Tongue (tissue), 3 donors: ENCODE measurements at places on chromosomes 7 and 10.
A peak's percentile ranks its signal among the peaks of the same experiment; 100 is the strongest.

DNA sequence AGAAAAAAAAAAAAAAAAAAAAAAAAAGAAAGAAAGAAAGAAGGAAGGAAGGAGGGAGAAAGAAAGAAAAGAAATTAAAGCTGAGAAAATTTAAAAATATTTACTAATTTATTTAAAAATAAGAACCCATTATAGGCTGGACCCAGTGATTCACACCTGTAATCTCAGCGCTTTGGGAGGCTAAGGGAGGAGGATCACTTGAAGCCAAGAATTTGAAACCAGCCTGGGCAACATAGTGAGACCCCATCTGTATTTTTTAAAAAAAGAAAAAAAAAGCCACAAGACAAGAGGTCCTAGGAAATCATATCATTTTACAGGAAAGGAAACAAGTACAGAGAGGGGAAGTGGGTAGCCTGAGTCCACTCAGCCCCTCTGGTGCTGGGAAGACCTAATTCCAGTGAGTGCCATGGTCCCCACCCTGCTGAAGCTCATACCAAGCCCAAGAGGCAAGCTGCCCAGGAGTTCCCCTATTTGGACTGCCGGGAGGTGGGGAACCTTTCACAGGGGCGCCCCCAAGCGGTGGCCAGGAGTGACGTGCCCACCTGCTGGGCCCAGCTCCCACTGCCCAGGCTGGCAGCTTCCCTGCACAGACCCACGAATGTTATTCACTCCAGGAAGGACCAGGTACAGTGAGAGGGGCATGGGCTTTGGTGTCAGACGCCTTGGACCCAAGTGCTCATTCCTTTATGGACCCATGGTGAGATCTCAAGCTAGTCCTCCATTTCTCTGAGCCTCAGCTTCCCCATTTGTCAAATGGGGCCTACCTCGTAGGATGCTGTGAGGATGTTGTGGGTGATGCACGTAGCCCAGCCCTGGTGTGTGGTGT lies 133.6 kb downstream of the ZMIZ1 start:
- DNase-seq = peak; percentile 68

DNA sequence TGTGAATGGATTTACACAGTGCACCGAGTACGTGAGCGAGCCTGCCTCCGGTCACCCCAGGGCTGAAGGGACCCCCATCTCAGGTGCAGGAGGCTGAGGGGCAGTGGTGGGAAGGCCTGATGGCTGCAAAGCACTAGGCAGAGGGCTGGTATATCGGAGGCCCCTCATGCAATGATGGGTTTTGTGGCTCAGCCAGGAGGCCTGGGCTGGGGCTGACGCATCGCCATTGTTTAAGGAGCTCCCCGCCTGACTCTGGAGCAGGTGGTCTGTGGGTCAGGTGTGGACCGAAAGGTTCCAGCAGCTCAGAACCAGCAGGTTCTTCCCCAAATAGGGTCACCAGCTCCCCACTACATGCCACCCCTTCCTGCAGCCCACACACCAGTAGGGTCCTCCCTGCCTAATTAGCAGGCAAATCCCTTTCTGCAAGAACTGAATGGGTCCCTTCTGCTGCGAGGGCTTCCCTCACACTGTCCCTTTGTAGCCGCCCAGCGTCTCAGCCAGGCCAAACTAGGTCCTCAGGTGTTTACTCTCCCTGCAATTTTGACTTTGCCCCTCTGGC lies 33.0 kb downstream of the OAT start:
- DNase-seq = no peak

GRCh38 chr10:10612151-10612550 lies 405.5 kb upstream of the CELF2 start:
- no peak for DNase-seq

GRCh38 chr7:31443457-31443856 lies 70.4 kb upstream of the ITPRID1 start:
- peak; percentile 64 for DNase-seq

DNA sequence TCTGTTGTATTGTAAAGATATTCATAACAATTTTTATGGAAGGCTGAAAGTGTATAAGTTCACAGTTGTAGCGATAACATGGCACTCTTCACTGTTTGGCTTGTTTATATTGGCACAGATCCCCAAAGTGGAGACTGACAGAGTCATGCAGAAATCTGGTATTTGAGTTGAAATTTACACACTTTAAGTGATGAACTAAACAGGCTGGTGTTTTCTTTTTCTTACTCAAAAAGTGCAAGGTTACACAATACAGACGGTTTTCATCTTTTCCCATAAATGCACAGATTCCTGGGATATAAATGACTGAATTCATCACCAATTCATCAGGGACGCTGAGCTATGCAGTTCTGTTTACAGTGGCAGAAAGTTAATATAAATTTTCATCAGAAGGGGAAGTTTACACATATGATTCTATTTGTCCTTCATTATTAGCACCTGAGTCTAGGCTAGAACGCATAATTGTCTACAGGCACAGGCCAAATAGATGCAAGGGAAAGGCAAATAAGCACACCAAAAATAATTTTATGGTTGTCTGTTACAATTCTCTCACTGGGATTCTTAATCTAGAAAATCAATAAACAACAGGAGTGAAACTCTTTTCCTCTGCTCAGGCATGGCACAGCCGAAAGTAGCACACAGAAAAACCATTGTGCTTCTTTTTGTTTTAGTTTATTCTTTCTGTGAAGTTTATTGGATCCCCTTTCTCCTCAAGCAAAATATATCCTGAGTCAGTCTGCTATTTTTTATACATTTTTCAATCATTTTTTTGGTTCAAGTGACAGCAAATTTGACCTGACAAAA lies 88.0 kb downstream of the FOXP2 start:
- peak; percentile 67 for DNase-seq

DNA sequence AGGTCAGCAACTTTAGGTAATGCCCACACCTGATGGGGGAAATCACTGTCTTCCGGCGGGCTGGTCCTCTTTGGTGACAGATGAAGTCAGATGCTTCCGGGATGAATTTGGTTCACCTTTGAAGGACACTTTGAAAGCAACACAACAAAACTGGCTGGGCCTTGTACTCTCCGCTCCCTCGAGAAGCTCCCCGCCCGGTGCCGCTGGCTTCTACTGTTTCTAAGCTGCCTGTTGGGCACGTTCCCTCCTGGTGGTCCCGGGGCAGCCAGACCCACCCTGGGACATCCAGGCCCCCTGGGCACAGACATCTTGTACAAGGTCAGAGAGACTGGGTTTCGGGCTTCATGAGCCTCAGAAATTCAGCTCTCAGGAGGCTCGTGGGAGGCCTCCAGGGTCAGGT lies 452.3 kb downstream of the DNAJB6 start:
- no peak for DNase-seq

- no peak for DNase-seq
Observed at GRCh38 chr7:20227291-20227795, 10.2 kb upstream of the MACC1 start.

GRCh38 chr10:48791267-48791928 lies 106.7 kb downstream of the WDFY4 start:
- peak; percentile 53 for DNase-seq

DNA sequence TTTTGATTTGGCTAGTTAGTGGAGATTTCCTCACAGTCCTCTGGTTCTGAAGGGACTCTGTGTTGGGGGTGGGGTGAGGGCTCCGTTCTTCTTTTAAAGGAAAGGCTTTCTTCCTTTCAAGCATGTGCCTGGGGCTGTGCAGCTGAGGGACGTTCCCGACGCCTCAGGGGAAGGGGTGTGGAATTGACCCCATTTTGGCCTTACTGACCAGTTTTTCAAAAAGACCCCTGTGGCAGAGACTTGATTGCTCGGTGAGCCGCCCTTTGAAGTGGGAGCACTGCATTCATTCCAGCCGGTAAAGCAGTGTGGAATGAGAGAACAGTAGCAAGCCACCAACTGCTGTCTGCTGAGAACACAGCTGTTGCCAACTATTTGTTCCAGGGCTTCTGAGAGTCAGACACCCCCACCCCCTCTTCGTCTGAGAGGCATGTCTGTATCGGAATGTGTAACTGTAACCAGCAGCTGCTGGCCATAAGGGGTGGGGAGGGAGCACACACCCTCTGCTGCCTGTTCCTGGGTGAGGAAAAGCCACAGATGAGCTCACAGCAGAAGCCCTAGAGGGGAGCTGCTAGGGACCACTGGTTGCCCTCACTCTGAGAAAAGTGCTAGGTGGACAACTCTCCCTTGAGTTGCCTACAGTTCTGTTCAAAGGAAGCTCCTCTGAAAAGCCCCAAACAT lies 33.2 kb downstream of the WBP1L start:
- DNase-seq = peak; percentile 98

DNA sequence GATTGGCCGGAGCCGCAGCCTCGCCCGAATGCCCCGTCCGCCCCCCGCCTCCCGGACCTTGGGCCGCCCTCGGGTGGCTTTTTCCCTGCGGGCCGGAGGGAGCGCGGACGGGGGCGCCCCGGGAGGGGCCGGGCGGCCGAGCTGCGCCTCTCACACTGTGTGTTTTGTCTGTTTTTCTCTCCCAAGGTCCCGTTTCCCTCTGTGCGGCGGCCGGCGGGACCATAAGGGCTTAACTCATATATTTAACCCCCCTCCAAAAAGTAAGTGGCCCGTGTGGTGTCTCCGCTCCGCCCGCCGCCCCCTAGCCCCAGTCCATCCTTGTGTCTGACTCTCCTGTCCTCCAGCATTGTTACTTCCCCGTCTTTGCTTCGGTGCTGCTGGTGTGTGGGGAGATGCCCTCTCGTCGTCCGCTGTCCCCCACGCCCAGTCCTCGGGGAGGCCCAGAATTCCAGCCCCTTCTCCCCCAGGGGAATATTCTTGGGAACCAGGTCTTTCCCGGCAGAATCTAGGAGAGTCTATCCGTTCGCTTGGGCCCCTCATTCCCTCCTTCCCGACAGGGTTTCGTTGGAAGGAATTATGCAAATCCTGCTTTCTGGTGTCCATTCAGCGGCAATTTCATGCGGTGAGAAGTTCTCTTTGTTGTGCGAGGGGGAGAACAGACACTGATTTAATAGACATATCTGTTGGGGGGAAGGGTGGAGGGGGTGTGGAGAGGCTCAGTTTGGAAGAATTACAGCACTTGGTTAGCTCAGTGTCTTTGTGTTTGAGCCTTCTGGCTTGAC lies 1.3 kb downstream of the LCOR start:
- DNase-seq = peak; percentile 45

DNA sequence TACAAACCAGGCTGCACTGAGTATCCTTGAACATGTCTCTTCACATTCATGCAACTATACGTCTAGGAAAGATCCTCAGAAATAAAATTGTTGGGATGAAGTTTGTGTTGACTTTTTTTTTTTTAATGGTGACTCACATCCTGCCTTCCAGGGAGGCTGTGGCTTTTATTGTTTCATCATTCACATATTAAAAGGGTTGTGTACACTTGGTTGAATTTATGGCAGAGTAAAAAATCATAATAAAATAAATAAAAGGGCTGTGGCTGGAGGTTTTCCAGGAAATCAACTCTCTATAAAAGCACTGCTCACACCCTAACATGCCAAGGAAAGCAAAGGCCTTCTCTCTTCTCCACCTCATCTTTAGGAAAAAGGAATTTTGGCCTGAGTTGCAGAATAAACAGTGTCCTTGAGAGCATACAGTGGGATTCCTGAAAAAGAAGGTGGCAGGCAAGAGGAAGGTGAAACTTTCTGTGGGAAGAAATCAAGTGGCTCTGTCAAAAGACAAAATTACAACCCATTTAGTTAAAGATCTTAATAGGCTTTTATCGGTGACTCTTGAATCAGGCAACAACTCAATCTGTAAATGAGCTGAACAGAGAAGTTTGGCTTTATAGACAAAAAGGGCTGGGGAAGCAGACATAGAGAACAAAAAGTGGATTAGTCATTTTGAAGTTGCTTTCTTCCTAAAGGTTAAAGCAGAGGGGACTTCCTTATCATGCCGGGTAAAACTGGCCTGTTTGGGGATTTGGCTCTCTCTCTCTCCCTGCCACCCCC lies 41.6 kb upstream of the FHIP2A start:
- DNase-seq = peak; percentile 16

GRCh38 chr10:95360122-95360714 lies 69.4 kb upstream of the PDLIM1 start:
- DNase-seq = no peak

DNA sequence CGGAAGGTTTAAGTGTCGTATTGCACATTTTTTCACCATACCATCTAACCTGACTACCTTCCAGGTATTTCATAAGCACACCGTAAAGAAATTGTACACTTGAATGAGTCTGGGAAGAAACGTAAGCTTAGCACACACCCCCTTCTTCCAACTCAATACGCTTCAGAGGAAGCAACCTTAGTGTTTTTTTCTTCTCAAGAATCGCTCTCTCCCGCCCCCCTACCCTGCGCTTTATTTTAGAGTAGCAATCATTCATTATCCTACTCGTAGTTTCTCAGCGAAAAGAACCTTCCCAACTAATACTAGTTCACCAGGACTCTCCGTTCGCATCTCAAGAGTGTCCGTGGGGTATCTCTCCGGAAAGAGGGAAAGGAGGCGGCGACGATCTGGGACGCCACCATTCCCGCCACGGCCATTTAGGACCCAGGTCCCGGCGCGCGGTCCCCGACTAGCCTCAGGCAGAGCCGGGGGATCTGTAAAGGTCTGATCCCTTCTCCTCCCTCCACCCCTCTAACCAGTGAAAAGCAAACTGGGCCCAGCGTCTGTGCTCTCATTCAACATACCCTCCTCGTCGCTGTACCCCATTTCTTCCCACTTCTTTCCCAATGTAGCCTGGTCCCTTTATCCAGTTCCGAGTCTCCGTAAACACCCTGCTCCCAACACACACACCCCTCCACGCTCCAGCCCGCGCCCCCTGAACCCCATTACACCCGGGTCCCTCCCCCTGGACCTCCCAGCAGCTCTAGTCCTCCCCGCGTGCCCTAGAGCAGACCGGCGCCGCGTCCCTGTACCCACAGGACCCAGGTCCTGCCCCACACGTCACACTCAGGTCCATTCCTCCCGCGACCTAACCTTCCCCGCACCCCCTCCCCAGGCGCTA lies 16.0 kb downstream of the MYOZ1 start:
- DNase-seq = peak; percentile 64

DNA sequence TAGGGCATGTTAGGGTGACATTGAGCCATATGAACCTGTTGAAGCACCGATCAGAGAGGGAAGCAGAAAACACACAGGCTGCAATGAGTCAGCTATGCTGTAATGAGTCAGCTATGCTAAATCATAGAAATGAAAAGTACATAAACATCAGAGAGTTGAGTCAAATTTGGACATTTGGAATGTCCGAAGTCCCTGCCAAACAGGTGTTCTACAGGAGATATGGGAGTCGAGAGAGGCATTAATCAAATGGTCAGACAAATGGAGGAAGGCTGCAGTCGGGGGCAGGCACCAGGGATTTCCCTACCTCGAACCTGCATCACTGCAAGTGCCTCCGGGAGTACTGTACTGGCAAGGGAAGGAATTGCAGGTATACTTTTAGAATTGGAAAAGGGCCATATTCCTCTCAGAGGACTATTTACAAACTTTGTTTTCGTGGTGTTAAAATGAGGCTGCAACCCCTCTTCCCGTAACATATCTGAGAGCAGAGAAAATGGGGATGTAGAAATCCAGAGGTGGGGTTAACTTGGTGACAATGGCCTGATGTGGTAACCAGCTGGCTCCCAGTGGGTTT lies 8.8 kb upstream of the ZC3HAV1 start:
- DNase-seq = no peak

DNA sequence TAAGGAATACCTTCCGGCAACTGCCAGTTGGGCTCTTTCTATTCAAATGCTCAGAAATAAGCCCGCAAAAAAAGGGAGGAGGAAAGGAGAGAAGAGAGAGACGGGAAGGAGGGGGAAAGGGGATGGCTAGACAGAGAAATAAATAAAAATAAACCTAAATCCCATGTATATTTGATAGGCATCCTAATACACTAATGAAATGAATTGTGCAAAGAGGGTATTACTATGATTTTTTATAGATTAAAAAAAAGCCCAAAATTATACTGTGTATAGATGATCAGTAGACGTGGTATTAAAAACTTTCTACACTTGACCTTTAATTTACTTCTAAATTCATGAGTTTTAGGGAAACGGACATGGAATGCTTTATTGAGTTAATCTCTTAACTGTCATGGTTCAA lies 89.9 kb downstream of the HBP1 start:
- no peak for DNase-seq

GRCh38 chr10:77741746-77742145 lies 104.1 kb upstream of the KCNMA1 start:
- no peak for DNase-seq
